Stimulated activated naive CD8-positive, alpha-beta T cell treated with anti-CD3 and anti-CD28 coated beads, Interleukin-15, Interleukin-2, amounts not matched to agents 100 U/mL and 50 U/mL, for 24 hours (primary cell): ENCODE measurements at places on chromosomes 2 and 18.

DNA sequence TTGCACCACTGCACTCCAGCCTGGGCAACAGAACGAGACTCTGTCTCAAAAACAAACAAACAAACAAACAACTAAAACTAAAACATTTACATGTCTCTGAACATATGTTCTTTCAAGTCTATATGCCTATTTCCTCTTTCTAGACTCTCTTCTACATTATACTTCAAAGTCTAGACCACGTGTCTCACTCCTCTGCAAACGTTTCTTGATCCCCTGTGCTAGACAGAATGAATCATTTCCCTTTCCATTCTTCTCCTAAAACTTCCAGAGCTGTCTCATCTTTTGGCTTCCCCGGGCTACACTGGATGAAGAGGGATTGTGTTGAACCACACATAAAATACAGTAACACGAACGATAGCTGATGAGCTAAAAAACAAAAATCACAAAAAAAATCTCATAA, 67.1 kb downstream of the BAZ2B start:
- DNase-seq, result no peak

- no peak for DNase-seq
Observed at GRCh38 chr2:240559286-240559685, 871 bp upstream of the DUSP28 start.

- DNase-seq, result no peak
Observed at GRCh38 chr18:27314996-27315395, 129.9 kb upstream of the CHST9 start.

GRCh38 chr2:11698009-11698922, 28.3 kb upstream of the NTSR2 start:
- no peak for DNase-seq

- no peak for DNase-seq
Observed at GRCh38 chr18:9709304-9709877, 1.3 kb downstream of the RAB31 start.

DNA sequence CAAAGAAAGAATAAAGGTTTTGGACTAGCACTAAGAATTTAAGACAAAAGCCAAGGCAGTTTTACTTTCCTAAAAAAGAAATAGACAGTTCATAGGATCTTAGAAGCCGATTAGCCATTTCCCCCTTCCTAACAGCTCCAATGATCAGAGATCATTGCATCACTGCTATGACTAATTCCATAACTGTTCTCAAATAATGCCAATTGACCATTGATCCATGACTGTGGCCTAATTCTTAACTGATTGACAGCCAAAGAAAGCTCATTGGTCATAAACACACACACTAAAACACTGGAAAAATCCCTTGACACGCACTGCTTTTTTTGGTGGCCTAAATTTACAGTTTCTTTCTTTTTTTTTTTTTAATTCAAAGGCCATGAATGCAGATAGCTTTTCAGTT, 345.0 kb upstream of the ACVR2A start:
- no peak for DNase-seq

DNA sequence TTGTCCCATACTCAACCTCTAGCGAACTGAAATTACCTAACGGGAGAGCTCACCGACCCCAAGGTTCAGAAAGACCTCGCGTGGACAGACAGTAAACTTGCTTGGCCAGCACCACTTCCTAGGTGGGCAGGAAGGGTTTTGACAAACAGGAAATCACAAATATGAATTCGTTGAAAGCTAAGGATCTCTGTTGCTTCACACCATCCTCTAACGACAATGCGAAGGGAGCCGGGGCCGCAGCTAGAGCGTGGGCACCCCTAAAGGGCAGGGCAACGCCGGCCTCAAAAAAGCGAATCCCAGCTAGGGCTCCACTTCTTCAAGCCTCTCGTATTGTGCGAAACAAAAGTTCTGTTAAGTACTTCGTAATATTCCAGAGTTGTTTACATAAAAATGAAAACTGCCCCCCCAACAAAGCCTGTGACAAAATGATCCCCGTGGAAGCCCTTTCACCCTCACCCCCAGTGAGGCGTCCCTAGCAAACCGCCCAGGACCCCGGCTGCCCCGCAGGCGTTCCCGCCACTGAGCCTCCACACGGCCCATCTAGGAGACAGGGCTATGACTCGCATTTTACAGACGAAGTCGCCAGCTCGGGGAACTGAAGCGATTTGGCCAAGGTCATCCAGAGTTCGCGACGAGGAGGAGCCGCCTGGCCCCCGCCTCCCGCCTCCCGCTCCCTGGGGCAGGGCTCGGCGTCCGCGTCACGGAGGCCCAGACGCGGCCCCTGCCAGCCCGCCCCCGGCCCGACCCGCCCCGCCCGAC, 548 bp downstream of the KANSL3 start:
- peak; percentile 82 for DNase-seq

DNA sequence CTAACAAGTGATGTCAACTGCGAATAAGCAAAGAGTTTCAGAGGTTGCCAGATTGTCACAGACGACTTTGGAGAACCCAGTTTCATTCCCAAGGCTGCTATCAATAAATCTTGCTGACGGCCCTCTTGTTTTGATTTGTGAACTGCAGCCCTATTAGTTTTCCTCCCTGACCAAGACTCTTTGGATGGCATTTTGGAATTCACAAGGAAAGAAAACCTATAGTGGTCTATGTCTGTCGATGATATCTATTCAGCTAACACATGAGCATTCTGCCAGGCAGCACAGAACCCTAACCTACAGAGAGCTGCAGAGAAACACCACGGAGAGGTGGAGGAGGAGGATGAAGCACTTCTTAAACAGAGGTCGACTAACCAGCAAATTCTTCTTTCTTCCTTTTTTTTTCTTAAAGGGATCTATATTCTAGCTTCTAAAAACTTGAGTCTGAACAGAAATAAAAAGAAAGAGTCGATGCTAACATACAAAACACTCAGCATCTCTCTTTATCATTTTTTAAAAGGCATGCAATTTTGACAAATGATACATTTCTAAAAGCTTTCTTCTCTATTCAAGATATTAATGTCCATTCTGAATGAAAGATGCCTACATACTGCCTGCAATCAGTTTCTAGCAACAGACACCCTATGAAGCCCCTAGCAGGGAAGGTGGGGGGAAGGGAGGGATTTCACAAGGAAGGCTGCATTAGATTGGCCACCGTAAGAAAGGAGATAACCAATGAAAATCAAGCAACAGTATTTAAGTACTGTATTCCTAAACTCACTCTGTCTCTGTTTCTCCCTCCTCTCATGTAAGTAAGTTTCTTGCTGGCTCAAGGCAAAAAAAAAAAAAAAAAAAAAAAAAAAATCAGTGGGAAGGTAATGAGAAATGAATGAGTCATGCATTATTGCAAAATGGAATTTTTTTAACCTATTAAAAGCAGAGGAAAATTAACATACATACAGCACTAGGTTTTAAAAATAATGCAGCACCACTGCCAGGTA, 83.0 kb upstream of the CHRNA1 start:
- no peak for DNase-seq

GRCh38 chr2:4465671-4466070, 762.3 kb downstream of the DCDC2C start:
- no peak for DNase-seq

DNA sequence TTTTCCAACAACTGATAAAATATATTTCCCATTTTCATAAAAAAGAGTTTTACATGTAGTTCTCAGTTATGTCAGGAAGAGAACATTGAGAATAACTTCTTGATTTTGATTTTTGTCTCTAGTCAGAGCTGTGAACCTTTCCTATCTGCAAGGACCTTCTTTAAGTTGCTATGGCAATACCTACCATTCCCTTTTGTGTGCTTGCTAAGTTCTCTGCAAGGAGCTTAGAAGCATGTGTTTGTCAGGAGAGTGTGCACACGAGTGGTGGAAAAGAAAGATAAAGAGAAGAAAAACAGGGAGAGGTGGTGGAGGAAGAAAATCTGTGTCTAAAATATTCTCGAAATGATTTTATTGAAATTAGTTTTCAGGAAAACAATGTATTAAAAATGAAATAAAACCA, 140.3 kb upstream of the SLC8A1 start:
- DNase-seq, result no peak

DNA sequence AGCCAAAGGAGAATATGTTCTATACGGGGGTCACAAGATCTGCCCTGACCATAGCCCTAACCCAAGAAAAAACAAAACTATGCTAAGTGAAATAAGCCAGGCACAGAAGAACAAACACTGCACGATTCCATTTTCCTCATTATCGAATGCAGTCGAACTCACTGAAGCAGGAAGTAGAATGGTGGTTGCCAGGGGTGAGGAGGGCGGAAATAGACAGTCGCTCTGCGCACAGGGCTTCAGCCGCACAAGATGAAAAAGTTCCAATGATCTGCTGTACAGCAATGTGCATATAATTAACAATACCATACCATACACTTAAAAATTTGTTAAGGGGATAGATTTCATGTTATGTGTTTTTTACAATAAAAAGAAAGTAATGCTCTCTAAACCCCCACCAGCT, 257.7 kb downstream of the TXNL1 start:
- DNase-seq, result no peak

DNA sequence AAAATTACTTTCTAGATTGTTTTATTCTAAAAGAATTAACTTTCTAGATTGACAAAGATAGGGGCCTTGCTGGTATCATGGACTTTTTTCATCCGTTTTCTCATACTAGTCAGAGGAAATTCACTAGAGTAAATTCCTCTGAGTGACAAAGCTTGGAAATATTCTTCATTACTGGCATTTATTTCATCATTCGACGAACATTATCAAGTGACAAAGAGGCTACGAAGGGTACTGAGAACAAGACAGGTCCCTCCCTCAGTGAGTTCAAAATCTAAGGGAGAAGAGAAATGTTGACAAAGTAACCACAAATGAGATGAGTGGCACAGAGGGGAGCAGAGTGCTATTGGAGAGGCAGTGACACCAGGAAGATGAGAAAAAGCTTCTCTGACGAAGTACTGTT, 4.3 kb downstream of the EPG5 start:
- DNase-seq, result no peak

- no peak for DNase-seq
Observed at GRCh38 chr2:159497256-159497655, 119.1 kb downstream of the BAZ2B start.

DNA sequence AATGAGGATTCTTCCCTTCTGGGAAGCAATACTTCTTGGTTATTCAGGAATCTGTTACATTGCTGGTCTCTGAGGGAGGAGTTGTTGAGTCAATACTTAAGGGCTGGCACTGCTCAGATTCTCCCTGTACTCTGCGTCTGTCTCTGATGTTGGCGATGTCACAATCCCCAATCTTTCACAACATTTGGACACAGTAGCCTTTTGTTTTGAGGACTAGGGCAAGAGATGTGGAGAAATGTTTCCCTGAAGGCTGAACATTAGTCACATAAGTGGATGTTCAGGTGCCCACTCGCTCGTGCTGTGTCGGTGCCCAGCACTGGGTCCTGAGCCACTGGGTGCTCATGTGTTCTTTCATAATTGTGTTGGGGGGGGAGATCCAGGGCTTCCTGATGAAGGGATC, 55.0 kb downstream of the MAPK4 start:
- no peak for DNase-seq

DNA sequence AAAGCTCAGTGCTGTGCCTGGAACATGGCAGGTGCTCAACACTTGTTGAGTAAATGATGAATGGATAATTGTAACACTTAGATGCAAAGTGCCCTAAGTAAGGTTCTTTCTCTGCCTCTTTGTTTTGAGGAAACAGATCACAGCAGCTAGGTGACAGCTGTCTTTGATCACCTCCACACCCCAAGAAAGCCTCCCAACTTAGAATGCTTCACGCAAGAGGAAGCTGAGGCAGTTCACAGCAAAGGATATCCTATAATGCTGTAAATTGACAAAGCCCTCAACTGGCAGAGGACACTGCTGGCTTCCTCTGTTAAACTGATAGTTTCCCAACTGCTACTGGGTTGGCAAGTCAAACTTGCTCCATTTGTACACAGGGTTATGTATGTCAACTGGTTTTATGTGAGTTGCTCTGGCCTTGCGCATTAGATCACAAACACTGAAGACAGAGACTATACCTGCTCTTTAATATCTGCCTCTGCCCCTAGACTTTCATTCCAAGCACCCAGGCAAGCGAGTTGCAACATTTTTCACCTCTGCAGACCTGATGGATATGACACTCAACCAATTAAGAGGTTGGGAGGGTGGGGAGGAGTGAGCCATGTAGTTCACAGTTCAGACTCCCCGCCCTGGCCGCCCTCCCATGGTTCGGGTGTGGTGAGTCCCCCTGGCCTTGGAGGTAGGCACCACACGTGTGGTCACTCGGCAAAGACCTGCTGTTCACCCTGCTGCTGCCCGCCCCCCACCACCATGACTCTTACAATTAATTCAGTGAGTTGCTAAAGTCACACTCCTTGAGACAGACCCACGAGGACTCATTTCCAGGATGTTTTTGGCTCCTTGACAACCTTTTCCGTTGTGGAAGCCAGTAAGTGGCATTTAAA, 4.8 kb upstream of the MALL start:
- DNase-seq, result no peak

DNA sequence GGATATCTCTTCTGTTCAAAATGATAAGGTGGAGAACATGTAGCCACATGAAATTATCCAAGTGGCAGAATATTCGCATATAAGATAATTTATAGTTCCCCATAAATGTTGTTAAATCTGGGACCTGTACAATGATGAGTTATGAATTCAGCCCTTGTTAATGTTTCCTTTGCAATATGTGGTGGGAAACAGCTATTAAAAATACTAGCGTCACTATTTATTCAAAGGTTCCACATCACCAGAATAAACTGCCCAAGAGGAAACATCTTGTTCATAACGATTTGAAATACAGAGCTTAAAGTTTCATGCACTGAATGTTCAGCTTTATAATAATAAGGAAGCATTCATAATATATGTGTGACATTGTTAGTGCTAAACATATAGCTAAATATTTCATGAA, 223.9 kb upstream of the TCF4 start:
- DNase-seq, result no peak

DNA sequence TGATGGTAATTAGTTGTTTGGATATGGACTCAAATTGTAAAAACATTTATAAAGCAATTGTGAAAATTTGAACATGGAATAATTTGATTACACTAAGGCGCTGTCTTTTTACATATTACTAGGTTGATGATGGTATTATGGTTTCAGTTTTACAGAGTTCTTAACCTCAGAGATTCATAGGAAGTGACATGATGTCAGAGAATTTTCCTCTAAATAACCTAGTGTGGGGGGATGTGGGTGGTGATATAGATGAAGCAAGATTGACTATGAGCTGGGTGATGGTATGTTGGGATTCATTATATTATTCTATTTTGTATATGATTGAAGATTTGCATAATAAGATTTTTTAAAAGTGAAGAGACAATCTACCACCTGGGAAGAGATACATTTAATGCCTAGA, 45.9 kb upstream of the ATP5MC3 start:
- DNase-seq, result no peak

DNA sequence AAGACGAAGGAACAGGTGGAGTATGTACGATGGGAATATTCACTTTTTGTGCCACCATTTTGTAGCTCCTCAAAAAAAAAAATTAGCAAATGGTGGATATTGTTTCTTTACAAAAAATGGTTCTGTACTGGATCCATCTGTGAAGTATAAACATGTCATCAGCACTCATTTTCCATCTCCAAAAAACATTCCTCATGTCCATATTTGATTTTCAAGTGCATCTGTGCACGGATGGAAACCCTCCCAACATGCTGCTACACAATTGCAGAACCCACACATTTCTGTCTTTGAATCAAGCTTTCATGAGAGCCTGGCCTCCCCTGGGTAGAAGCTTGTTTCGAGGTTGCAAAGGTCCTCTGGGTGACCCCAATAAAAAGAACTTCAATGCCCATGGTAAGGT, 59.6 kb upstream of the ZEB2 start:
- no peak for DNase-seq

GRCh38 chr2:41600460-41600859, 447.4 kb upstream of the PKDCC start:
- no peak for DNase-seq
